Stimulated activated naive CD4-positive, alpha-beta T cell (primary cell): ENCODE measurements at places on chromosomes 7 and 10.

- DNase-seq: no peak
These were observed 48.0 kb downstream of the RHOBTB1 start for GRCh38 chr10:60896033-60896432.

DNA sequence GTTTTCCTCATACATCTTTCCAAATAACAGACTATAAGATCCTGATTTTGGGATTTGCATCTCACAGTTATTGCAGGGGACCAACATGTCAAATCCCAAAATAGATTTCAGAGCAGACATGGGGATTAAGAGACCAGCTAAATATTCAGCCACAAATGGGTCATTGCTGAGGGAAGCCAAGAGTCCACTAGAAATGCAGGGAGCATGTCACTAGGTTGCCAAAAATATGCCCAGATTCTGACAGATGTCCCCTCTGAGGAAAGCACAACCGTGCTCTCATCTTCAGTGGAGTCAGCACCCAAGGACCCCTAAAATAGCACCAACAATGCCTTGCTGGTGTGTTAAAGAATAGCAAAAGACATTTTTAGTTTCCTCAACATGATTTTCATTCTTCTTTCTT lies 56.2 kb upstream of the AGK start:
- DNase-seq: no peak

DNA sequence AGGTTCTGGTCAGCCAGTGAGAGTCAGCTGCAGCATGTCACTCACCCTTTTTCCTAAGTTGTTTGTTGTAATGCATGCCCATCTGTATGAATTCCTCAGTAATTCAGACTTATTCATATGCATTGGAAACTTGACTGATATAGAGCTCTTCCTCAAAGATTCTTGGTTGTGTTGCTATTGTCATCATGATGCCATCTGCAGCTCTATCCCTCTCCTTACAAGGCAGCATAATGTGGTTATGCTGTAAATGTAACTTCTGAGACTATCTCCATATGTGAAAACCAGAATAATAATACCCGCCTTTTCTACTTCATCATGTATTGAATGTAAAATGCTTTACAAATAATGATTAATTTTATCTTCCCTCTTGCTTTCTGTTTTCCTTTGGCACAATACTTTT lies 252.6 kb upstream of the MTPN start:
- DNase-seq: no peak

- peak; percentile 62 for DNase-seq
These were observed at the start of gene KCNIP2 for GRCh38 chr10:101843032-101844021. Gene KCNIP2, minus strand, starts transcription at chr10:101843800. Its CDS starts 232 bp downstream, at chr10:101843568.

DNA sequence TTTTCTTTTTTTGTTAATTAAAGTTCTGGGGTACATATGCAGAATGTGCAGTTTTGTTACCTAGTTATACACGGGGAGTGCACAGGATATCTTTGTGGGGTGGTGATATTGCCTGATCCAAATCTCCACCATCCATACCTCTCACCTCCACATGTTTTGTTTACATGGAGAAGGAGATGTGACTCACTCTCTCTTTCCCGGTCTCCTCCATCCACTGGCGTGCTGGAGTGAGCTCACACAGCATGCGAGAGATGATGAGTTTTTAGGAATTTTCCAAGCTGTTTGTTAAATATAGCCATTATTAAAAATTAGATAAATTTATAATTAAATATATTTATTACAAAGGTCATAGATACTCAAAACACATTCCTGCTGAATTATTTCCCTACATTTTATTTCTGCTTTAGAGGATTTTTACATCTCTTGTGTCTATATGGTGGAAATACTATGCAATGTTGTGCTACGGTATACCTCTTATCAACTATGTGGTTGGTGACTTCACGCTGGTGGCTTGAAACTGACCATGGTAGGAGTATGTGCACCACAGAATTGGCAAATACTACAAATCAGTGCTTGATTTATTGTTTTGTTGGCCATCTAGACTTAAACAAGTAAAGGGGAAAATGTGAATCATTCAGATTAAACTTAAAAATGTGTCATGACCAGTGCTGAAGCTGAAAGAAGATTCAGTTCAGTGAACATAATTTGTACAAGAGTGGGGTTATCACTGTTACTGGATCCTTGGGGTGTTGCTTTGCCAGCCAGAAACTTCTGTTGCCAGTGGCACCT lies 107.9 kb upstream of the FAM180A start:
- DNase-seq: no peak

DNA sequence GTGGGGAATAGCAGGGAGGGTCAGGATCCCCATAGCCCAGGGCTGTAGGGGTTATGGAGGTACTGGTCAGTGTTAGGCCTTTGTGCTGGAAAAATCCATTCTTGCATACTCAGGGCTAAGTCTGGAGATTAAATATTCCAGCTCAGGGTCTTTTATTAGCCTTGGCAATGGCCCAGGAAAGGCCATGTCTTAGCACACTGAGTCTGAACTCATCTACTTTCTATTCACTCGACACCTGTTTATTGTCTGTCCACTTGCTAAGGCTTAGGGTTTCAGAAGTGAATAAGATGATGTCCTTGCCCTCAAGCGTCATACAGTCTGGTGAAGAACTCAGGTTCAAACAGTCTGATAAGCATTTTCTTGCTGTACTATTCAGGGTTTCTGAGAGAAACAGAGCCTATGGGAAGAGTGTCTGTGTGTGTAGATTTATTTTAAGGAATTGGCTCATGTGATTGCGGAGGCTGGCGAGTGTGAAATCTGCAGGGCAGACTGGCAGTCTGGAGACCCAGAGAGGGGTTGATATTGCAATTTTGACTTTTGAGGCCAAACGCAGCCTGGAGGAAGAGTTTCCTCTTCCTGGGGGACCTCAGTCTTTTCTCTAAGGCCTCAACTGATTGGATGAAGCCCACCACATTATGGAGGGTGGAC lies 135.8 kb downstream of the RAMP3 start:
- DNase-seq: no peak

GRCh38 chr10:121822180-121822579 lies 105.7 kb downstream of the ATE1 start:
- DNase-seq: no peak

- no peak for DNase-seq
These were observed 87.6 kb upstream of the IL6 start for GRCh38 chr7:22639396-22639795.

DNA sequence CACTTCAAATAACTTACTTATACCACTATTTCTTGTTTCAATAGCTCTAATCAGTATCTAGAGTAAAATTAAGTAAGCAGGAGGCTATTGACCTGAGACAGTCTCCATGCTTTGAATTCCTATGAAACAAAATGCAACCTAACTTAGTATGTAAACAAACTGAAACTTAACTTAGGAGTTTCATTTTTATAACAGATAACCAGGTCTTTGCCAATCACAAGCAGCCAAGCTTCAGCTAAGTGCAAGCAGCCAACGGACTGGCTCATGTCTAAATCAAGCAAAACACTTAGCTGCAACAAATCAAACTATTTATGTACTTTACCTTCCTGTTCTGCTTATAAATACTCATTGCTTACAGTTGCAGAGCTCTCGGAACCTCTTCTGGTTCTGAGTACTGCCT lies 4.4 kb upstream of the GSTK1 start:
- DNase-seq: no peak

- DNase-seq: peak; percentile 7
These were observed 178.8 kb upstream of the ITGB1 start for GRCh38 chr10:33136781-33137180.

DNA sequence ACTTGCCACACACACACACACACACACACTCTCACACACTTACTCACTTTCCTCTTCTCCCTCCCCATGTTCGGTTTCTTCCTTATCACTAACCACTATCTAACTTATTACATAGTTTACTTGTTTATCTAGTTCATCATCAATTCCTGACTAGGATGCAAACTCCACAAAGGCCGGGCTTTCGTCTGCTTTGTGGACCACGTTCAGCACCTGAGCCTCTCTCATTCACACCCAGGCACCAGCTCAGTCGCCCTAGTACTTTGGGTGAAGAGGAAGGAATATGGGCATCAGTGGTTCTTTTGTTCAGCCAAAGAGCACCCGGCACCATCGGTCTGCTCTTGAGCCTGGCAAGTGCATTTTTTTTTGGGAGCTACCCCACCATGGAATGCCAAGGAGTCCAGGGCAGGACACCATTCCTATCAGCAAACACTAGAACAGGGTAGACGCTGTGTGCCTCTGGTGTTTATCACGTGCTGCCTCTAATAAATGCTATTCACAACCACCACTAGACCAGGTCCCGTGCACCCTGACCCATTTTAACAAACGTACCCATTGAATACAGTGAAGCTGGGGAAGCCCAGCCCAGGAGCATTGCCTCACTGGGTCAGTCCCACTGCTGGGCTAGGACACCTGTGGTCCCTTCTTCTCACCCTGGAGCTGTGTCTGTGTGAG lies 2.2 kb downstream of the C10orf67 start:
- DNase-seq: no peak

DNA sequence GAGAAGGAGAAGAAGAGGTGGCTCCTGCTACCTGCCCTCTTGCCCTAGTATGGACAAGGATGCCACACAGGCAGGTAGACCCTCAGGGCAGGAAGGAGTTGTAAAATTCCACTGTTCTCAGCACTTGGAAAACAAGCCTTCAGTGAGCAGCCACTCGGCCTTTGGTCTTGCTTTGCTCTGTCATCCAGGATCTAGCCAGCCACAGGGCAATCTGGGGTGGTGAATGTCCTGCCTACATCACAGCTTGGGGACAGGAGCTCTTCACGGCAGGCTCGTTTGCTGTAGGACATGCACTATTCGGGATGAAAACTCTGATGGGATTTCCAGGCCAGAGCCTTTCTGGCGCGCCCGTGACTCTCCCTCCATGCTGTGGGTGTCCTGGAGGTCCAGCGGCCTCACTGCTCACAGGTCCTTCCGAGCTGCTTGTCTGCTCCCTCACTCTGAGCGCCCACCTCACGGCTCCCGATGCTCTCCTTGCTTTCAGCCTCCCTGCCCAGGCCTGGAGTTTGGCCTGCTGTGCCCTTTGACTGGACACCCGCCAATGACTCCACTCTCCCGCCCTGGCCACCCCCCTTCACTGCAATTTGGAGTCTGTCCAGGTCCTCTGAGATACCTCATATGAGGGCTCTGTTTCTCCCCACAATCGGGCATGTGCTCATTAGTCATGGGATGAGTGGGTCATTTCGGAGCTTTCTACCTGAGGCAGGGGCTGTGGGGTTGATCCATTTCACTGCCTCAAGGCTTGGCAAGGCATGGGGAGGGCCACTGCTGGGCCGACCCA lies 227.2 kb upstream of the GRB10 start:
- no peak for DNase-seq

DNA sequence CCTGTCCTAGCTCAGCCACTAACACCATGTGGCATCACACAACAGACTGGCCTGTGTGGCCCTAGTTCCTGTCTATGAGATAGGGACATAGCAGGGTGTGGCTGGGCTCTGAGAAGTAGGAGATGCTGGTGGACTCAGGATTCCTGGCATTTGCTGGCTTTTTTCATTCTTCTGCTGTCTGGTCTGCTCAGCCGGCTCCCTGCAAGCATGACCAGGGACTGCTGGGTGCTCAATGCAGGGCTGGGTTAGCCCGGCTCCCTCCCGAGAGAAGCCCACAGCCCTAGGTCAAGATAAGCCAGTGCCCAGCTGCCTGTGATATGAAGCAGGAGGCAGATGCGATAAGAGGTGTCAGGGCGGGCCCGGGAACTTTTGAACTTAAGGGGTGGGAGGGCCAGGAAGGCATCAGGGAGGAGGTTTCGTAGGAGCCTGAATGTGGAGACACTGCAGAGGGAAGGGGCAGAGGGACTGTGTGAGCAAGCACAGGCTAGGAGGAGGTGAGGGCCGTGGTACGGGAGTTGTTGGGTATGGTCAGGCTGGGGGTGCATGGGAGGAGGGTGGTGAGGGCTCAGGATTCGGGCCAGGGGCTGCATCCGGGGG lies 3.5 kb downstream of the AQP1 start:
- DNase-seq: no peak

DNA sequence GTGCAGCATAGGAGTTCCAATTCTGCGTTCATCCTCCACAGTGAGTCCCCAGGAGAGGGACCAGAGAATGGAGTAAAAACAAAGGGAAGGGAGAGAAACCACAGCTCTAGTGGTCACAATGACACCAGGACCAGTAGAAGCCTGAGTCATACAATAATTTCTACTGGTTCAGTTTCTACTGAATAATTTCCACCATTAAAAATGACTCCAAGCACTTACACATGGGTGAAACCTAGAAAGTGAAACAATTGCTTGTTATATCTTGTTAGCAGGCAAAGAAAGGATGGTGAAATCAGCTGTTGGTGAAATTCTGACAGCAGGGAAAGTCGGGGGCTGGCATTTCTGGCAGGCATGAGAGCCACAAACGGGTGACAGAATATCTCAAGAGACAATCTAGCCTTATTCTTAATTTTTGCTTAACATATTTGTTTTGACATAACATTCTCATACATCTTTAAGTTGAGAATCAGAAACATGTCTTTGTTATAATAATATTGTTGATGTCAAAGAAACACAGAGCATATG lies 1065.8 kb upstream of the C7orf33 start:
- DNase-seq: no peak

- DNase-seq: no peak
These were observed 6.1 kb upstream of the DDX50 start for GRCh38 chr10:68895041-68895440.

- no peak for DNase-seq
These were observed 326.4 kb downstream of the SFMBT2 start for GRCh38 chr10:7084280-7085005.

DNA sequence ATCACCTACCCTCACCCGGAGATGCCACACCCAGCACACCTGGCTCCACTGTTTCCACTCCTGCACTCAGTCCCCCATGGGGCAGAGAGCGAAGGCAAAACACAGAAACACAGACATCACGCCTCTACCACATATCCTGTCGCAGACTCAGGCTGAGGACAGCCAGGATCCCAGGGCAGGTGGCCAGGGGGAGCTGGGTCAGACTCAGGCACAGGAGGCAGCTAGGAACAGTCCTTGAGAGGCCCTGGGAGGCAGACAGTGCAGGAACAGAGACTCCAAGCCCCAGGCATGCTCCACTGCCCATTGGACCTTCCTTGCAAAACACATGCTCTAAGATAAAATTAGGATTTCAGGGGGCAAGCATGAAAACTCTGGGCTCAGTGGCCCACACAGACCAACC lies 154.4 kb upstream of the C7orf33 start:
- DNase-seq: no peak

GRCh38 chr10:24821986-24822385 lies 98.3 kb upstream of the ARHGAP21 start:
- no peak for DNase-seq

DNA sequence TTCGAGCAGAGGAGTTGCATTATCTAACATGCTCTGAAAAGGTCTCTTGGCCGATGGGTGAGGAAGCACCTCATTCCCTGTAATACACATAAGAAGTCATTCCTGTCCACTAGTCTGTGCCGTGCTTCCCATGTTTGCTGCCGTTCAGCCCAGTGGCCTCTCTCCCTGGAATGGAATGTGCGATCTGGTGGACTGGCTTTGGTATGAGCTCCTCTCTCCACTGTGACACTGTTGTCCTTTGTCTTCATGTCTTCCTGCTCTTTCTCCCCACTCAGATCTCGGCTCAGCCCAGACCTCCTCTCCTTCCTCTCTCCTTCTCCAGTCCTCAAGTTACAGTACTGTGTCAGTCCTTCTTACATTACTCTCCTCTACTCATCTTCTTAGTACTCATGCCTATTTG lies 192.8 kb upstream of the KLF6 start:
- no peak for DNase-seq
